Stimulated activated CD4-positive, alpha-beta T cell treated with anti-CD3 and anti-CD28 coated beads, Interleukin-12 subunit alpha, Interleukin-12 subunit beta, amount 100 ng/mL, for 4 hours (primary cell): ENCODE measurements at places on chromosomes 5 and 9.

GRCh38 chr5:131221888-131222287, 42.0 kb upstream of the CDC42SE2 start:
- no peak for DNase-seq

DNA sequence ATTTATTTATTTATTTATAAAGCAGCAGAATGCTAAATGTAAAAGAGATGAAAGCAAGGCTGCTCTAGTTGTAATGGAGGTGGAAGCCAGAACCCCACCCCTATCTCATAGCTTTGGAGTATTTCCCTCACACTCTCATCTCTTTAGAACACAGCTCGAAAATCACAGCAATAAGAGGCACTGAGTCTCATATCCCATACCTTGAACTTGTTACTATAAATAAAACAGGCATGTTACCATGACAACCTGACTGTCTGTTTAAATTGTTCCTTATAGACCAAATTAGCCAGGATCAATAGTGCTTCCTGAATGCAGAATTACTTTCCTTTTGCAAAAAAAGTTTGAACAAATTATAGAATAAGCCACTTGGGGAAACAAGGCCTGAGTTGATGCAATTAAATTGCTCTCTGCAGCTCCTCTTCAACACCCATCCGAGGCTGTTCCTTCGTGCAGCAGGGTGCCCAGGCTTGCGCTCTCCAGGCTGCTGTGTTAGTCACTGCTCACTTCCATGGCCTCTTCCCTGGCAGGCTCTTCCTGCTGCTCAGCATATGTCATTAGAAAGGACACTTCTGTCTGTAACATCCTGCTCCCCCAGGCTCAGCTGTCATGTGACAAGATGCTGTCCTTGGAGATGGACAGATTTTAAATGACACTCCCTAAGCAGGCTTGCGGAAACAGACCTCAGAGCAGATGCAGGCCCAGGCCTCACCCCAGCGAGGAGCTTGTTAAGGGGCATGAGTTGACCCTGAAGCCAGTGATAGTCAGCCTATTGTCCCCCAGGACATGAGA, 120.2 kb downstream of the CARTPT start:
- no peak for DNase-seq

- DNase-seq, result no peak
Observed at GRCh38 chr5:54785729-54786591, 199.4 kb downstream of the ESM1 start.

DNA sequence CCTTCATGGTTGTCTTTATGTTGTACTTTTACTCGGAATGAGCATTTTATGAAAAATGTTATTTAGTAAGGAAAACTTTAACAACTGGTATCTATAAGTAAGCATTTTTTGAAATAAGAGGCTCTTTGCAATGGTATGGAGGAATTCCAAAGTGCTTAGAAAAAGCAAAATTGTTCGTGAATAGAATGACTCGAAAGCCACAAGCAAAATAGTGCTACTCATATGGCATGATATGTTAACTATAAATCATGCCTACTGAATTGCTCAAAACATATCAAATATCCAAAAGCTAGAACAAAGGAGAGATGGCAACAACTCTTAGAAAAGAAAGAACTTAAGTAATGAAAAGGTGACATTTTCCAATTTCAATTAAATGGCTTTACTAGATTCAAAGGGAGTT, 216.3 kb downstream of the KIAA0825 start:
- DNase-seq, result no peak

- no peak for DNase-seq
Observed at GRCh38 chr5:170338291-170338690, 40.7 kb upstream of the LCP2 start.

GRCh38 chr9:131620764-131621520, 75.6 kb downstream of the PRRT1B start:
- no peak for DNase-seq

- DNase-seq, result no peak
Observed at GRCh38 chr5:31844622-31845345, 205.9 kb downstream of the PDZD2 start.

GRCh38 chr5:141992349-141992963, 20.4 kb downstream of the GNPDA1 start:
- peak; percentile 79 for DNase-seq

DNA sequence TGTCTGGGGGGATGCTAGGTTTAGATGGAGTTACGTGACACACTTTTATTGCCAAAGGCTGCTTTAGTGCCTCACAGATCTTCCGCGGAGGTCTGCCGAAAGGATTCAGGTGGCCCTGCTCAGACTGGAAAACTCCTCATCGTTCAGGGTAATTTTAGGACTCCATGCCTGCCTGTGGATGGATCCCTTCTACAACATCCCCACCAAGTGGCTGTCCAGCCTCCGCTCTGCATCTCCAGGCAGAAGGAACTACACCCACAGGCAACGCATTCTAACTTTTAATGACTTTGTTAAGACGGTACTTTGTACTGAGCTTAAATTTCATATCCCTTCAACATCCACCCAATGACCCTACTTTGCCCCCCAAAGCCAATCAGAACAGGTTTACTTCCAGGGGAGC, 29.4 kb downstream of the ATPSCKMT start:
- no peak for DNase-seq

GRCh38 chr5:165201771-165202518, 1696.5 kb downstream of the MAT2B start:
- DNase-seq, result no peak

DNA sequence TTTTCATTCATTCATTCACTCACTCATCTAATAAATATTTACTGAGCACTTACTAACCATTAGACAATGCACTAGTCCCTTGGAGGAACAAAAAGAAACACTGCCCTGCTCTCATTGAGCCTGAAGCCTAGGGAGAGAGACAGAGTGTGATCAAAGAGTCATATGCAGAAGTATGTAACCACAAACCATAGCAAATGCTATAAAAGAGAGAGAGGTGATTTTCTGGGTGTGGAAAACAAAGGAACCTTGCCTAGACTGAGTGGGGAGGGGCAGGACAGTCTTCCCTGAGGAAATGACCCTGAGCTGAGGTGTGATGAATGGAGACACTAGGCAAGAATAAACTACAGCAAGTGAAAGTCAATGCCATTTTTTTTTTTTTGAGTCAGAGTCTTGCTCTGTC, 10.8 kb upstream of the ADRA1B start:
- no peak for DNase-seq

- DNase-seq, result no peak
Observed at GRCh38 chr9:75451505-75451904, 363.2 kb downstream of the OSTF1 start.

GRCh38 chr5:81554647-81555046, 160.7 kb upstream of the ACOT12 start:
- no peak for DNase-seq

DNA sequence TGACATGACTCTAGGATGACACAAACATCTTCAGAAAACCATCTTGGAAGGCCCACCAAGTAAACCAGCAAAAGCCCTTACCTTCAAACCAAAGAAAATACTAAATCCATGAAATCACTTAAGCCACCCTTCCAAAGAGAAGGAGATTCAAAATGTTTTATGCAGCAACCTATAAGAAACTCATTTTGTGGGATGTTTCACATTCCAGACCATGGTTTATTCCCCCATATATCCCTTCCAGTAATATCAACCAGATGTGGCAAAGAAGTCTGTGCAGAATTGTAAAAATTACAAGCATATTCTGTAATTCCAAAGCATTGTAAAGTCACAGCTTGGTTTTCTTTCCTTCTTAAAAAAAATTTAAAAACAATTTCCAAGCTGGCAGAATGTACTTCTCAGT, 117.4 kb downstream of the SLIT3 start:
- DNase-seq, result no peak

- DNase-seq, result no peak
Observed at GRCh38 chr5:168329302-168329701, 37.9 kb downstream of the WWC1 start.

GRCh38 chr9:95370064-95370463, 52.6 kb upstream of the FANCC start:
- DNase-seq, result no peak

DNA sequence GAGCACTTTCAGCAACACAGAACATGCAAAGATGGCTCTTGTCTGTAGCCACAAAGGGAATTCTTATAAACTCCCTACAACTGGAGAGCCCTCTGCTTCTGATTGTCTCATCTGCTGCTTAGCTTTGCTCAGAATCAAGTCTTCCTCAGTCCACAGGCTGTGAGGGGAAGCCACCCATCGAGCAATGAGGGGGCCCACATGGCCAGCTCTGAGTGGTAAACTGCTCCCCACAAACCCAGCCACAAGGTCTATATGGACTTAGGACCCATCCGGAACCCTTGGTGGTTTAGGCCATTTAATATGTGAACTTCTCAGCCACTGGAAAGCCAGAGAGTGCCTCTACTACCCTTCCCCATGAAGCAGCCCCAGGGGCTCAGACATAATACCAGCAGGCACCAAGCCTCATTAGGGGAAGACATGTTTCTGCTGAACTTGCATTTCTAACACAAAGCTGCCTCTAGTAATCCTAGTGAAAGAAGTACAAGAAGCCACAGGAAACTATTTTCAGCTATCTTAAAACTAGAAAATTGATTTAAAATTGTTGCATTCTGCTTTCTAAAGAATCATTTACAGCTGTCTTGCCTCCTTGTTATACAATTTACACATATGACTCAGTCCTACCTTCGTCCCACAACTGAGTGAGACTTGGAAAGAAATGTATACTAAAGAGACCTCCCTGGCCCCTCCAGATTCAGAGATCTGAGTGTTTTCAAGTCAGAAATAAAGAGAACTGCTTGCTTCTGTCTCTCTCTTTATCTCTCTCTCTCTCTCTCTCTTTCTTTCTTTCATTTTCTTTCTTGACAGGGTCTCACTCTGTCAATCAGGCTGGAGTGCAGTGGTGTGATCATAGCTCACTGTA, 90.2 kb downstream of the ESM1 start:
- no peak for DNase-seq

GRCh38 chr9:135887585-135888050, 19.7 kb downstream of the CAMSAP1 start:
- peak; percentile 31 for DNase-seq

- no peak for DNase-seq
Observed at GRCh38 chr5:120813551-120813950, 349.5 kb downstream of the PRR16 start.

DNA sequence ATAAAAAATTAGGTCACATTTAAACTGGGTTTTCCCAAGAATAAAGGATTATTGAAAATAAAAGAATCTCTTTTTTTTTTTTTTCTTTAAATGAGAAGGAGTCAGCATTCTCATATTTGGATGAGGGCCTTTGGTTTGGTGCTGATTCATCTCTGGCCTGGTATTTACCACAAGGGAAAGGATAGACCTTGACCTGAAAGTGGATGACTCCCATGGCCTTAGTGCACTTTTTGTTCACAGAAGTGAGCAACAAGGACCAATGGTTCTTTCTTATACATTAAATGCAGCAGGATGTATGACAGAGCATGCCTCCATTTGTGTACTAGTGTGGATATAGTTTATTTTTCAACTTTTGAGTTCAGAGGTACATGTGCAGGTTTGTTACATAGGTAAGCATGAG, 6.9 kb downstream of the YTHDC2 start:
- DNase-seq, result no peak

GRCh38 chr9:70013598-70014196, 30.0 kb upstream of the MAMDC2 start:
- no peak for DNase-seq

DNA sequence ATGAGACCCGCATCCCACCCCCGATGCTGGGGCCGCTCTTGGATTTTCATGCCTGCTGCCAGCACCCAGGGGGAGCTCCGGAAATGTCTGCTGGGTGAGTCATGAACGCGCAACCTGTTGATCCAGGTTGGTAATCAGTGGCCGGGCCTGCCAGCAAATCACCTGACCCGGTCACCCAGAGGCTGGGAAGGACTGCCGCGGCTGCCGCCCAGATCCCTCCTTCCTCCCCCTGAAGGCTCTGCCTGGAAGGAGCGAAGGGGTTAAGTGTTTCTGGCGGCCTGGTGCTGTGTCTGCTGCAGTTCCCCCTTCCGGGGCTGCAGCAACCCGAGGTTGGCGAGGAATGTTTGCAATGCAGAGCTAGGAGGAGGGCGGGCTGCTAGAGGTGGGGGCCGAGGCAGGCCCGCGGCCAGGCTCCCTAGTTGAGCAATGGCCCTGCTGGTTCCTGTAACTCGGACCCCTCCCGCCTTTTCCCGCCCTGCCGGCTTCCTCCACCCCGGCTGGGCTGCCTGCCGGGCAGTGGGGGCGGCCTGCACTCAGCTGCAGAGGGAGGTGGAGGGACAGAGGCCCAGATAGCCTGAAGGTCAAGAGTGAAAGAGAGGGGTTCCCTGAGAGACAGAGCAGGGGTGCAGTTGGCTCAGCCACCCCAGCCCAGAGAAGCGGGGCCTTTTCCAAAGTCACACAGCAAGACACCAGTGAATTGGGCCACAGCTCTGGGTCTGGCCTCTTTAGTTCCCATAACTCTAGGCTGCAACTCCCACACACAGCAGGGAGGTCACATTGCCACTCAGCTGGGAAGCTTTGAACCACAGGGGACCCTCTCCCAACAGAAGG, 156.3 kb upstream of the IER5L start:
- DNase-seq, result no peak

DNA sequence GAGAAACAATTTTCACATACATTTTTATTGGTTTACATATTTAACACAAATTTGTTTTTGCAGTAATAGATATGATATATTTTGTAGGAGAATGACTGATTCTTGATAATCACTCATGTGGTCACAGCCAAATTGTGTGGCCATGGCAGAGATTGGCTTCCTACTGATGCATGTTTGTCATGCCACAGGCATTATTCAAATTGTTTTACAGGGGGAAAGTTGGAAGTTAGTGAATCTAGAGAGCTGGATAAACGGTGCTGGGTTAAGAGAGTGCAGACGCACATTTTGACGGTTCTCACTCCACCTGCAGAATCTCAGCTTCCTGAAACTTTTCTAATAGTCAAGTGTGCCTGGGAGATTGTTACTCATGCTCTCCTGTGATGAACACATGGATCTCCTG, 91.1 kb upstream of the FBN2 start:
- no peak for DNase-seq

GRCh38 chr9:93181672-93182435, 2.1 kb upstream of the WNK2 start:
- no peak for DNase-seq

DNA sequence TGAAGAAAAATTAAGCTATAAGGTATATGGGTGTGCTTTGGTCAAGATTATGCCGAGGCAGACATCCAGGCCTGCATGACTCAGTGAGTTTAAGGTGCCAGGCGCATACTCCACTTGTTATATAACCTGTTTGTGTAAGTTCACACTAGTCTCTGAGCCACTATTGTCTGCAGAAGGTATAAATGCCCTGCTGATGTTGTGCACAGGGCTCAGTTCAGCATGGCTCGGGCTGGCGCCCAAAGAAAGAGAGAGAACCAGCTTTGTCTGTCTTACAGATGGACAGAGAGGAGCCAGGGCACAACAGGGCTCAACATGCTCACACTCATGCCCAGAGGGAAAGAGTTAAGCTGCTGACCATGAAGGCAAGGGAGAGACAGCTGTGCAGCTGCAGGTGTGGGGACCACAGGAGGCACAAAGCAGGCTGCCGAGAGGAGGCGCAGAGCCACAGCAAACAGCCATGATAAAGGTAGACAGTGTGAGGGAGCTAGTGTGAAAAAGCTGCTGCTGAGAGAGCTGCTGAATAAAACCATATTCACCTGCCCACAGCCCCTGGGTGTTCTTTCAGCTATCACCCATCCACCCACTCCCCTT, 1587.6 kb upstream of the C9orf72 start:
- DNase-seq, result no peak
